ENCODE measurements at places on chromosomes 2 and 18.

- DNase-seq = no peak
Observed at GRCh38 chr2:118321432-118322105, 233.3 kb downstream of the INSIG2 start.

GRCh38 chr2:85999061-85999831, 106.4 kb downstream of the POLR1A start:
- no peak for DNase-seq

GRCh38 chr2:169050476-169051240, 18.7 kb upstream of the DHRS9 start:
- DNase-seq = no peak

- DNase-seq = no peak
Observed at GRCh38 chr18:4060427-4061281, 394.5 kb downstream of the DLGAP1 start.

GRCh38 chr2:38181806-38182491, 106.0 kb upstream of the CYP1B1 start:
- DNase-seq = no peak

- DNase-seq = no peak
Observed at GRCh38 chr2:224158831-224159230, 119.7 kb upstream of the SERPINE2 start.

DNA sequence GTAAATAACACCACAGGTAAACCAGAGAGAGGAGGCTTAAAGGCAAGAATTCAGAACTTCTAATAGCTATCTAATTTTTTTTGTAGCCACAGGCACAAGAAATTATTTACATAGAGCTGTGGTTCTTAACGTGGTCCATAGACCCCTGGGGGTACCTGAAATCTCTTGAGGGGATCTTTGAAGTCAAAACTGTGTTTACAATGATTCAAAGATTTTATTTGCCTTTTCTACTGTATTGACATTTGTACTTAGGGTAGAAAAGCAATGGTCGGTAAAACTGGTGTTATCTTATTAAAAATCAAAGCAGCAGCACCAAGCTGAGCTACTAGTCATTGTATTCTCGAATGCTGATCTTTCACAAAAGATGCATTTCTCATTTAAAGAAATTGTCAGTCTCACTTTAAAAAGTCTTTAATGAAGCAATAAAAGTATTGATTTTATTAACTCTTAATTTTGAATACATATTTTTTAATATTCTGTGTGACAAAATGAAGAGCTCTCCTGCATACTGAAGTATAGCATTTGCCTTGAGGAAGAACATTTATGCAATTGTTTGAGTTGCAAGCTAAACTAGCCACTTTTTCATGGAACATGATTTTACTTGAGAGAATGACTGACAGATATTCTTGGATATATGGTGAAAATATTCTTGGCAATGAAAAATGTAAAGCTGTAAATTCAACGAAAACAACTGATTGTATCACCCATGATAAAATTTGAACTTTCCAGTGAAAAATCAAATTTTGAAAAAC, 25.6 kb upstream of the KLHL14 start:
- DNase-seq = no peak

- DNase-seq = no peak
Observed at GRCh38 chr2:28408764-28409599, 16.3 kb downstream of the FOSL2 start.

- DNase-seq = no peak
Observed at GRCh38 chr2:125172181-125172580, 1147.1 kb downstream of the CNTNAP5 start.
